ENCODE measurements at places on chromosomes 5 and 9. TPM values are rescaled to one million over a fixed set of nuclear protein-coding genes. Genes with fewer than 3 reads are reported as not detected.
A peak's percentile ranks its signal among the peaks of the same experiment; 100 is the strongest.

- H3K27ac ChIP-seq: no peak overlapping the region
- H3K27me3 ChIP-seq: peaks cover 40% of the 10 kb centered on the region
- no peak overlapping the region for H3K4me3 ChIP-seq
- DNase-seq: no peak
- no peaks in the 10 kb centered on the region for H3K36me3 ChIP-seq
These were observed 21.9 kb upstream of the FOXE1 start for GRCh38 chr9:97830884-97831829.

NUTM2G gene
- total RNA-seq: not detected

DNA sequence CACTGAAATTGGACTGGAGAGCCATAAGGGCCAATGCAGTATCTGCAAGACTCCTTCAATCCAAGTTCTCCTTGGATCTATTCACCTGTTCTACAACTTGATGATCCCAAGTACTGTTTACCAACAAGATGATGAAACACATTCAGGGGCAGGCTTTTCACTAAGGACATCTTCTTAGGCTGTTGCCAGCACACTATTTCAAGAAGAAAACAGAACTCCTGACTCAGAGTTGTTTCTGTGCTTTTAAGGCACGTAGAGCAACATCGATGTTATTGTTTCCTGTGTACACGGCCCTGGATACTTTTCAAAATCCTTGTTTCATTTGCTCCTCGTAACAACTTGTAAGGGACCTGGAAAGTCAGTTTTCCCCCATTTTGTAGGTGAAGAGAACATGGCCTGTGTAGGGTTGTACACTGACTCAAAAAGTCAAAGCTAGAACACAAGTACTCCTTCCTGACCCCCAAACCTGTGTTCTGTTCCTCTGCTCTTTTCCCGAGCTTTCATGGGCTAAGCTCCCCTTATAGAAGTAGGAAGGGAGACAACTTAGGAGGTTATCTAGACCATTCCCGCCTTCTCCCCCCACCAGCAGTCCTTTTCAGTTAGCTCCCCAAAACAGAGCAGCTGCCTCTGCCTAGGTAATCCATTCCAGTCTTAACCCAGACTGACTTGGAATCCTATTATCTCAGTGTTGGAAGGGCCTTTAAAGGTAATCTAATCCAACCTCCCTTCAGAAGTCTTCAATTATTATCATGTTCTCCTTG is 5.2 kb upstream of the MGAT1 start:
- peak overlapping the region; percentile 99 for H3K27ac ChIP-seq
- H3K27me3 ChIP-seq: no peaks in the 10 kb centered on the region
- peaks cover 21% of the 10 kb centered on the region for H3K36me3 ChIP-seq
- no peak for DNase-seq

FOXD1 gene
- total RNA-seq: 0.13 TPM

DNA sequence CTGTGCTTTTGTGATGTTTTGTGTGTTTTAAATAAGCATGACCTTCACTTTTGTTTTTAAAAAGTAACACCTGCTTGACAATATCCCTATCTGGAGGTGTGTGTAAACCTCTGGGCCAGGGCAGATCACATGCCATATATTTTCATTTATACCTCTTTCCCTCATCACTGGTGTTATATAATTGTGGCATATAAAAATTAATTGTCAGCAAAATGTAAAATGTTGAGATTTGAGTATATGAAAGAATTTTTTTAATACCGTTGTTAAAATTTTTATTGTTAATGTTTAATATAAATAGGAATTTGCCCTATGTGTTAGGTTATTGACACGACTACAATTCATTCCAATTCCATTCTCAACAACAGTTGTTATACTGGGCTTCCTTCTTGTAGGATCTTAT is 6.5 kb downstream of the CDH12 start:
- no peak overlapping the region for H3K27ac ChIP-seq
- DNase-seq: no peak
- no peaks in the 10 kb centered on the region for H3K36me3 ChIP-seq
- no peaks in the 10 kb centered on the region for H3K27me3 ChIP-seq
- no peaks in the 10 kb centered on the region for H3K4me1 ChIP-seq

ECSCR gene
- 1.4 TPM for total RNA-seq

DNA sequence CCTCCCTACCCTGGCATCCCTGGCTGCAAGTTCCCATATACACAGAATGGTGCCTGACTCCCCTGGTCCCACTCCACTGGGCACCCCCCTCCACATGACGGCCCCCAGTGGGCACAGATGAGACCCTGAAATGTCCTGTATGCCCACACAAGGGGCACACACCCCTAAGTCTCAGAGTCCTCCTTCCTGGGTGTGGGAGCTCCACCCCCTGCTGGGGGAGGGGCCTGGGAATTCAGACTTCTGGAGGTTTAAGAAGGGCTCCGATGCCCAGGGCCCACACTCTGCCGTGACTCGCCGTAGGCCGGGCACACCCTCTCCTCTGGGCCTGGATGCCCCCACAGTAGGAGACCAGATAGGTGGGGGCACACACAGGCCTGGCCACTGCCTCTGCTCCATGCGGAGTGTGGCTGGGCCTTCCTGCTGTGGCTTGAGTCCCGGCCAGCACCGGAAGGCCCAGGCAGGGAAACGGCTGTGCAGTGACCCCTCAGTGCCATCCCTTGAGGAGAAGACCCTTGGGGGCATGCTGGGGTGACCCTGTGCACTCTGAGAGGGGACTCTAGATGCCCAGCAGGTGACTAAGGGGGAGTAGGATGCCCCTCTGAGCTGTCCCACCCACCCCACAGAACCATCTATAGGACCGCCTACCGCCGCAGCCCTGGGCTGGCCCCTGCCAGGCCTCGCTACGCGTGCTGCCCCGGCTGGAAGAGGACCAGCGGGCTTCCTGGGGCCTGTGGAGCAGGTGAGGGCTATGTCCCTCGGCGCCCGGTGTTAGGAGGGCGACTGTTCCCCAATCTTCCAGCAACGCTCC is 6.5 kb downstream of the EGFL7 start:
- H3K27ac ChIP-seq: no peak overlapping the region
- peaks cover 14% of the 10 kb centered on the region for H3K27me3 ChIP-seq
- H3K4me1 ChIP-seq: no peaks in the 10 kb centered on the region
- DNase-seq: no peak
- no peaks in the 10 kb centered on the region for H3K36me3 ChIP-seq
- no peak overlapping the region for H3K4me3 ChIP-seq

GRCh38 chr5:135448071-135448739 is 1.1 kb upstream of the DCANP1 start:
- H3K27ac ChIP-seq: no peak overlapping the region
- peaks cover 2% of the 10 kb centered on the region for H3K27me3 ChIP-seq
- no peak overlapping the region for H3K4me3 ChIP-seq
- no peaks in the 10 kb centered on the region for H3K4me1 ChIP-seq
- no peak for DNase-seq

DNA sequence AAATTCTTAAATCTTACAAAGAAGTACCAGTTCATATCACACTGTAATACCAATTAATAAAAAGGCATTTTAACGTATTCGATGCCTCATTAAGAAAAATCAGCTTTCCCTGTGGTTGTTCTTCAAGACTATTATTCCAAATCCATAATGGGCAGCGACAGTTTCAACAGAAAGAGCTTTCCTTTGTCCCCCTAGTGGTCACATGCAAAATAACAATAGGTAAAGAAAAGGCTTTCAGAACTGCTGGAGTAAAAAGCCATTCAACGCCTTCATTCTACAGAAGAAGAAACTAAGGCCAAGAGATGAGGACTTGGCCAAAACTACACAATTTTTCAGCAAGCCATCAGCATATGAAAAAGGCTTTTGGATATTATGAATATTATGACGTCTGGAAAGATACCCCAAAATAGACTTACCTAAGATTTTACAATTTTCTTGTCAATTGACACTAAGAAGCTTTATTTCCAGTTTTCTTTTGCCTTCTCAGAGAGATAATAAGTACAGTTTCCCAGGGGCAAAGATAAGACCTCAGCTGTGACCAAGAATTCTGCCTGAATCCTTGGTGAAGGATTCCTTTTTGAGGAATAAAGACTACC is 6.7 kb upstream of the CDH6 start:
- DNase-seq: no peak
- H3K4me1 ChIP-seq: no peaks in the 10 kb centered on the region
- H3K4me3 ChIP-seq: no peak overlapping the region
- no peaks in the 10 kb centered on the region for H3K36me3 ChIP-seq

FOXD4L6 gene
- 0.16 TPM for total RNA-seq

PTPN3 gene
- total RNA-seq: 6.6 TPM

- peaks cover 2% of the 10 kb centered on the region for H3K27me3 ChIP-seq
- no peak overlapping the region for H3K27ac ChIP-seq
- H3K36me3 ChIP-seq: no peaks in the 10 kb centered on the region
- H3K4me1 ChIP-seq: no peaks in the 10 kb centered on the region
- no peak overlapping the region for H3K4me3 ChIP-seq
These were observed 107.3 kb downstream of the SNCAIP start for GRCh38 chr5:122419142-122419894.

KCNV2 gene
- not detected for total RNA-seq

DNA sequence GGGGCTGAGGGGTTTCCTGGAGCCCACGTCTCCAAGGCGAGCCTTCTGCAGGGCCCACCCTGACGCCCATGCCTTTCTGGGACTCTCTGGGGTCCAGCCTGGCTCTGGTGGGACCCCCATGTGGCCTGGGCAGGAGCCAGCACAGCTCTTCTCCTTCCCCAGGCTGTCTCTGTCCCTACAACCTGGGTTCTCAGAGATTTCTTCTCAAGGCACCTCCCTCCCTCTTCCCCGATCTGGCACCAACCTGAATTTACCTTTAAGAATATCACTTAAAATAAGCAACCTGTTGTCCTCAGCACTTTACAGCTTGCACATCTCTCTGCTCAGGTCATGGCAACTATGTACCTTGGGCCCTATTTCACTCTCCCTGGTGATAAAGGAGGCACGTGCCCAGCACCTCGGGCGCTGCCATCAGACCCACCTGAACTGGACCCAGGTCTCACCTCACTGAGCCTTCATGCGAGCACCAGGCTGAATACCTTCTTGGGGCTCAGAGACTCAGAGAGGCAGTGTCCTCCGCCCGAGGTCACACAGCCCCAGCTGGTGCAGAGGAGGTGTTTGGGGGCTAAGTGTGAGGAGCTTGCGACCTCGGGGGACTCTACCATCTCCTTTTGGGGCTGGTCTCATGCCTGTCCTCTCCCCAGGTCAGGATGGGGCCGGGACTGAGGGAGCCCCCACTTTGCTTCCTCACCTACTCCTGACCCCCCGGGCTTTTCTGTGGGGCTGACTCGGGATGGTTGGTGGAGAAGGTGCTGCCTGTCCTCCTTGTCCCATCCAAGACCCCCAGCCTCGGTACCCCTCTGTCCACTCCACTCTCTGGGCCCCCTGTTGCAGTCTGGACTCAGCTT is 217.7 kb downstream of the C9orf50 start:
- H3K36me3 ChIP-seq: no peaks in the 10 kb centered on the region
- DNase-seq: no peak
- peaks cover 8% of the 10 kb centered on the region for H3K27me3 ChIP-seq
- no peak overlapping the region for H3K27ac ChIP-seq
- no peak overlapping the region for H3K4me3 ChIP-seq

DNA sequence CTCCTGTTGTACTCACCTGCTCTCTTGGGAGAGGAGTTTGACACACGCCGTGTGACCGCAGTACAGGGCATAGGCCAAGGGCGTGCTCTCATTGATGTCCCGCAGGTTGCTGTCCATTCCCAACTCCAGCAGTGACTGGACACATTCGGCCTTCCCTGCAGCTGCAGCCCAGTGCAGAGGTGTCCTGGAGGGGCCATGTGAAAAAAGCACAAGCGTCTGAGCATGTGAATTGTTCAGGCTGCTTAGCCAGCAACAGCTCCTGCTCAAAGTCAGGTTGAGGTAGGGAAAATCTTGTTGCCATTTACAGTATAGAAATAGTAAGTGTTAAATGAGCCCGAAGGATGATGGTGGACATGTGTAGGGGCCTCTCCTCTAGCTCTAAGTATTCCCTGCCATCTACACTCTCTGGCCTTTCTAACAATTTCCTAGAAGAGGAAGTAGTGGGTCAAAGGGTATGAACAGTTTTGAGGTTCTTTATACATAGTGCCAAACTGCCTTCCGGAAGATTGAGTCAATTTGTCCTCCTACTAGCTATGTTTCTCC is 116.5 kb downstream of the ANKRD55 start:
- no peaks in the 10 kb centered on the region for H3K36me3 ChIP-seq
- peaks cover 8% of the 10 kb centered on the region for H3K4me1 ChIP-seq
- H3K27me3 ChIP-seq: no peaks in the 10 kb centered on the region

DNA sequence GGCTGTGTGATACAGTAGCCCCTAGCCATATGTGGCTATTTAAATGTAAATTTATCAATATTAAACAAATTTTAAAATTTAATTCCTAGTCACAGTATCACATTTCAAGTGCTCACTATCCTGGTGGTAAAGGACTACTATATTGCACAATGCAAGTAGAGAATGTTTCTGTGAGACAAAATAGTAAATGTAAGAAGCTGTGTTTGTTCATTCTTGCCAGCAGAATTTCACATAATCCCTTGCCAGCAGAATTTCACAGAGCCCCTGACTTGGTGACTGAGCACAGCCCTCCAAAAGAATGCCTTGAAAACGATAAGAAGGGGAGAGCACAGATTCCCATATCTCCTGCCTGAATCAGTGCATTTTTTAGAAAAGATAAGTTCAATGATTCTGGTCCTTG is 75.9 kb upstream of the SELENOP start:
- H3K27me3 ChIP-seq: peaks cover 23% of the 10 kb centered on the region
- no peak for DNase-seq
- no peak overlapping the region for H3K4me3 ChIP-seq
- no peak overlapping the region for H3K27ac ChIP-seq
- no peaks in the 10 kb centered on the region for H3K4me1 ChIP-seq
- H3K36me3 ChIP-seq: no peaks in the 10 kb centered on the region

DBH gene
- not detected for total RNA-seq

CCDC192 gene
- not detected for total RNA-seq

- no peaks in the 10 kb centered on the region for H3K4me1 ChIP-seq
- H3K36me3 ChIP-seq: no peaks in the 10 kb centered on the region
- H3K4me3 ChIP-seq: no peak overlapping the region
- H3K27me3 ChIP-seq: peaks cover 2% of the 10 kb centered on the region
These were observed 123.7 kb upstream of the CPEB4 start for GRCh38 chr5:173764332-173765028.

GRCh38 chr9:111094433-111094924 is 56.2 kb upstream of the LPAR1 start:
- peaks cover 3% of the 10 kb centered on the region for H3K27me3 ChIP-seq
- no peaks in the 10 kb centered on the region for H3K4me1 ChIP-seq
- no peaks in the 10 kb centered on the region for H3K36me3 ChIP-seq

DNA sequence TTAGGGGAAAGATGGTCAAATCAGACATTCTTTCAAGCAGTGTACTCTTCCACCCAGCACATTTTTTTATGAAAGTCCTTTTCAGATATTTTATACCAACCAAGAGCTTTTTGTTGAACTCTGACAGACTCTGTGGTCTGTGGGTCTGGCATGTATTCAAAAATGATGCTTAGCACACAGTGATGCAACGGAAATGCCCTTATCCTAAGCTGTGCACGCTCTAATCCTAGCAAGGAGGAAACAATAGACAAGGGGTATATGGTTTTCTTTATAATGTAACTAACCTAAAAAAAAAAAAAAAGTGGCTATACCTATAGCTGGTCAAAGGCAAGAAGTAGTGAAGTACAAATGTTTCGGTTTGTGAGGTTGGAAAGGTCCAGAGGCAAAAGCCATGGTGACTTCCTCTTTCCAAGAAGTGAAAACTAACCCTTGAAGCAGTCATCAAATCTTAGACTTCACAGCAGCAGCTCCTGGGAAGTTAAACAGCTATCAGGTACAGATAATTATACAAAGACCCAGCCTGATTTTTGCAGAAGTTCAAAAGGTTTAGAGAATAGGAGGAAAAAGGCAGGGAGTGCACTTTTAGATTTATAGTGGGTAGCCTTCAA is 82.5 kb downstream of the SEMA6A start:
- no peaks in the 10 kb centered on the region for H3K4me1 ChIP-seq
- no peak overlapping the region for H3K27ac ChIP-seq
- H3K4me3 ChIP-seq: no peak overlapping the region
- DNase-seq: no peak
- H3K27me3 ChIP-seq: peaks cover 4% of the 10 kb centered on the region

All from activated T-helper 1 cell treated with anti-CD3 and anti-CD28 coated beads, Interleukin-12 subunit alpha, Interleukin-12 subunit beta, Interleukin-2, Interleukin-4 antibody, amounts not matched to agents 30 ng/mL and 10 ng/mL and 1 ng/mL, durations not matched to agents 14 hours and 24 hours and 36 hours (primary cell).